ENCODE measurements at places on chromosomes 7 and 10.

DNA sequence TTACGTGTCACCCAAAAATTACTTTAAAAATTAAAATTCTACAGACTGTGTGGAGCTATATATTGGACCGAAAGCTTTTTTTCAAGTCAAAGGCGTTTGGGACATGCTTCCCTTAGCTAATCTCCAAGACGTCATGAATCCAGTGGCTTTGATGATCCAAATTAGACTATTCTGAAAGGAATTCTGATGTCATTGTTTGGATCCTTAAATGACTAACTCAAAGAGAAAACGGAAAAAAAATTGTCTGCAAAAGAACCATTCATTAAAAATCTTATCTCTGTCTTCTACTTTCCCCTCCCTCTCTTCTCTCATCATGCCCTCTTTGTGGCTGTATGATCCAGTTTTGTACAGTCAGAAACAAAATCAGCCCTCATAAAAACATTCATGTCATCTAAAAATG lies 161.8 kb downstream of the ETV1 start:
- no peak for DNase-seq

DNA sequence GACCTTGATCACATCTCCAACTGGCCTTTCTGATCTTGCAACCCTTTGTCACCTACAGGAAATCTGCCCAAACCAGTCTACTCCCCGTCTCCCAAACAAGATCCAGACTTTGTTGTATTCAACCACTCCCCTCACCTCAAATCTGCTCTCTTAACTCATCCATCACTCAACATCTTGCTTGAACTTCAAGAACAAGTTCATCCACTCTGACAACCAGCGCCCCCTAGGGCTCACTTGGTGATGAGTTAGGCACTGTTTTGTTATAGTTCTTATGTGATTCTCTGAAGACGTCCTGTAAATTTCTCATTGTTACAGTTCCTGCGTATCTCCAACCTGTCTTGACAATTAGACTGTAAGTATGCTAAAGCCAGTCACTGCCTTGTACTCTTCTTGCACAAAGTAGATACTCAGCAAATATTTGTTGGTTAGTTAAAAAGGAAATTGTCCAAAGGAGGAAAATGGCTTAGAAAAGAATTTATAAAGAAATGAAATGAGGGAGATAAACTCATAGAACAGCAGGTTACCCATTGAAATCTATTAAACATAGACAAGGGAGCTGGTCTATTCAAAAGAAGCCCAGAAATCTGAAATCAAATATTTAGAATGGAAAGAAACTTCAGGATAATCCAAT lies 5.3 kb downstream of the FRMD4A start:
- peak; percentile 11 for DNase-seq

DNA sequence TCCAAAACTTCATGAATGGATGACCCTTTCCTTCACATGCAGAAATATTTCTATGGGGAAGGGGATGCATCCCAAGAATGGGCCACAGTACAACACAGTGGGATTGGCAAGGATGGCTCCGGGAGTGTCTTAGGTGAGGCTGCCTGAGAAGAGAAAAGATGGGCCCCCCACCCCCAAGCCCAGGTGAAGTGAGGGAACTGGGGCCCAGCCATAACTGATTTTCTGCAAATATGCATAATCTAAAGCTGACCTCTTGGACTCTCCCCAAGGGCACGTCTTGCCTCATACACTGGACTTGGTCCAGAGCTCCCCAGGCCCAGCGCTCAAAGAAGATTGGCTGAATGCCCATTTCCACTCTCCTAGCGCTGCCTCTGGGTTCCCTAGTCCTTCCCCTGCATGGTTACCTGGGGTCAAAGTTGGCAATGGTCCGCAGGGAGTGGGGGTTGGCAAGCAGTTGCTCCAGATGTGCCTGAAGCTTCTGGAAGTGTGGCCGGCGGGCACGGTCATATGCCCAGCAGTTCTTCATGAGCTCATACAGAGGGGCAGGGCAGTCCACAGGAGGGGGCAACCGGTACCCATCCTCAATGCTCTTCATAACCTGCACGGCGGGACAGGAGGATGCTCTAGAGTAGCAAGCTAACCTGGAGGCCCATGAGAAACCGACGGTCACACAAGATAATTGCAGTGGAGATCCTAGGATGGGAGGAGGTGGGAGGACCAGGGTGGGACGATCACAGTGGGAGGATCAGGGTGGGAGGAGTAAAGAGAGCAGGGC lies 12.3 kb downstream of the ZYX start:
- no peak for DNase-seq

GRCh38 chr7:98668255-98668654 lies 51.2 kb downstream of the NPTX2 start:
- peak; percentile 23 for DNase-seq

DNA sequence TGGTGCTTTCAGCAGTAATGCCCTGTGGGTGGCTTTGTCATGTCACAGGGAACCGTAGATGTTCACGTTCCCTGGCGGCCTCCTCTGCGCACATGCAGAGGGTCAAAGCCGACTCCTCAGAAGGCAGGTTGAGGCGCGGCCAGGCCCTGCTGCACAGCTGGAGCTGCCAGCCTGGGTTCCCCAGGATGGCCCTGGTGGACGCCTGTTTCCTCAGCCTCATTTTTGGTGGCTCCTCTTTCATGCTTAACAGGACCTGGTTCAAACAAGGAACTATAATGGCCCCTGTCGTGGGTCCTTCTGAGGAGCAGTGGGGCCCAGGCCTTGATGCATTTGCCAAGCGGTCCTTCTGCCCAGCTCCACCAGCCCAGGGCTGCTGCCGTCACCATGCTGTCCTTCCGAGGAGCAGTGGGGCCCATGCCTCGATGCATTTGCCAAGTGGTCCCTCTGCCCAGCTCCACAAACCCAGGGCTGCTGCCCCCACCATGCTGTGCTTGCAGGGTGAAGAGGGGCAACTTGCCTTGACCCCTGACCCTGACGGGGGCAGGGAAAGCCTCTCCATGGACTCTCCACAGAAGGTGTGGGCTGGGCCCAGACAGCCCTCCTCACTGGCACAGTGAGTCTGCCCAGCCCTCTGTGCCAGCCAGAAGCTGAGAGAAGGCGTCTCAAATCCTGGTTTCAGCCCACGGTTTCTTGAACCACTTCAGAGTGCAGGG lies 338.2 kb downstream of the TCERG1L start:
- no peak for DNase-seq

DNA sequence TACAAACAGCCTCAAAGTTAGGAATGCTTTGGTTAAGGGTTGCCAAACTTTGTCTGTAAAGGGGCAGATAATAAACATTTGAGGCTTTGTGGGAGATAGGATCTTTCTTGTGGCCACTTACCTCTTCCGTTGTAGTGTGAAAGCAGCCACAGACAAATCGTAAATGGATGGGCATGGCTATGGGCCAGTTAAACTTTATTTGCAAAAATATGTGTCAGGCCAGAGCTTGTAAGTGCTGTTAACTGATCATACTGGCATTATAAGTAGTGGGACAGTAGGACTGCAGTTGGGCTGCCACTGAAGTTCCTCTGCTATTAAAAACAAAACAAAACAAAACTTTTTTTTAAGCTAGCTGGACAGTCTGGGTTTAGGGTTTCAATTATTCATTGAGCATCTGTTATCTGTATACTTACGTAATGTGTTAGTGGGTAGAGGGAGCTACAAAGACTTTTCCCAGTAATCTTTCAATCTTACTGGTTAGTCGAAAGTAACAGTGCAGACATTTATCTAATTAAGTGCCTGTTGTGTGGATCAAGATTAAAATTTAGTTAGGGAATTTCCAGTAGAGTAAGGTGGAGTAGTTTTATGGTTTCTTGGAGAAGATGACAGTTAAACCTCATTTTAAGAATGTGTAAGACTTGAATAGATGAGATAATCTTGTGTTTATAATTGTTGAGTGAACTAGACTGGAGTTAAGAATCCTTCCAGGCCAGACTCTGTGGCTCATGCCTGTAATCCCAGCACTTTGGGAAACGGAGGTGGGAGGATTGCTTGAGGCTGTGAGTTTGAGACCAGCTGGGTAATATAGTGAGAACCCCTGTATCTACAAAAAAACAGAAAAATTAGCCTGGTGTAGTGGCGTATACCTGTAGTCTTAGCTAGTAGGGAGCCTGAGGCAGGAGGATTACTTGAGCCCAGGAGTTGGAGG lies 100.1 kb downstream of the BTRC start:
- DNase-seq, result no peak

DNA sequence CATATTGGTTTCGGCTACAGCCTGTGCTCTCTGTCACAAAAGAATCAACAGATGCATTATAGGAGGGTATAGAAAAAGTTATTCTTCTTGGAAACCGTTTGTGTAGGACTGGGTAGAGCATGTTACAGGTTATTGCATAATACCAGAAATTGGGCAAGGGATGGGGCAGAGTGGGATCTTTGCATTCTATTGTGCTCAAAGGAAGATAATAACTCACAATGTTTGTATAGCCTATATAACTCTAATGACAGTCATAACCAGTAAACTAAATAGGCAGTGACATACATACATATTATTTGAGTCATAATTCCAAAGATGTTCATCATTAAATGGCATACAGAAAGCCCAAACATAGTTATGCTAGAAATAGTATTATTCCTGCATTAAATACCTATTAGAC lies 179.7 kb downstream of the XPNPEP1 start:
- DNase-seq, result no peak

DNA sequence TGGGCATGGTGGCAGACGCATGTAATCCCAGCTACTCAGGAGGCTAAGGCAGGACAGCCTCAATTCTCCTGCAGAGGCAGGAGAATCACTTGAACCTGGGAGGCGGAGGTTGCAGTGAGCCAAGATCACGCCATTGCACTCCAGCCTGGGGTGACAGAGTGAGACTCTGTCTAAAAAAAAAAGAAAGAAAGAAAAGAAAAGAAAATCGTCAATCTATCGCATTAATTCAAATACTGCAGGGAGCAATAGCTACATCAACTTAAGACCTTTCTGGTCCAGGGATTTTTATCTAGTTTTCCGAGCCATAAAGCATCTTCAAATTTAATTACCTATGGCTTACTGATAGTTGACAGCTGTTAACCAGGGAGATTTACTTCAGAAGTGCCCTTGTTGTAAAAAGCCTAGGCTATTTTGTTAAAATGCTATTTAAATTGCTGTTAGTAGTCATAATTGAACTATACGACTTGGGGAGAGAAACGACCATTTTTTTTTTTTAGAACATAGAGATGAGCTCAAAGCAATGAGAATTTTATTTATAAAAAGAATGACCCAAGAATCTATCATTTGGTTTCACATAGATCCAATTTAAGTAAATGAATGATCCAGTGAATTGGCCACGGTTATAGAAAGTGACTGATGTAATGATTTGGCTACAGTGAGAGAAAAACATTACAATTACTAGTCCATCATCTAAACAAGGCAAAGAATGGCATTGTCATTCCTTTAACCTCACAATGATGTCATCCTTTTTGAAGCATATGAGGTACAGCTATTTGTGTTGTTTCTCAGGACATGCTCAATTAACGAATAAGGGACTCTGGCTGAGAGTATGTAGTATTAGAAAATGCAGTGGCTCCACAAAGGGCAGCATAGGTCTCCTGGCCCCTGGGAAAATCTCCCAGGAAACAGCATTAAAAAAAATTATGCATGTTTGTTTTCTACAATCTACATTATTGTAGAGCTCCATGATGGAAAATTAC lies 85.3 kb downstream of the SEMA3C start:
- DNase-seq, result no peak

GRCh38 chr7:91636129-91636724 lies 244.3 kb downstream of the MTERF1 start:
- peak; percentile 35 for DNase-seq

DNA sequence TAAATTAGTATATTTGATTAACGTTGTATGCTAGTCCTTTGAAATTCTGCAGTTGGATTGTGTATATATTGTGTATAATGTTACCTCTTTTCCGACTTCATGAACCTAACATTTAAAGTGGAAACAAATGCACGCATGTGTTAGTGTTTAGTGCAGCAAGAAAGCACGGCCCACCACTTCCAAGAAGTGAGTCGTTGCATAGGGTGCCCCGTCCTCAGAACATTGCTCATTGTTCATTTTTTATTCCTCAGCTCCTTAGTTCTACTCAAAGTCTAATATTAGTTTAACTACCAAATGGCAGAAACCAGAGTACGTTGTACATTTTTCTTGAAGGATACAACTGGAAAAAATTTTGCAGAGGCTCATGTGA lies 407.6 kb downstream of the AUTS2 start:
- DNase-seq, result no peak

DNA sequence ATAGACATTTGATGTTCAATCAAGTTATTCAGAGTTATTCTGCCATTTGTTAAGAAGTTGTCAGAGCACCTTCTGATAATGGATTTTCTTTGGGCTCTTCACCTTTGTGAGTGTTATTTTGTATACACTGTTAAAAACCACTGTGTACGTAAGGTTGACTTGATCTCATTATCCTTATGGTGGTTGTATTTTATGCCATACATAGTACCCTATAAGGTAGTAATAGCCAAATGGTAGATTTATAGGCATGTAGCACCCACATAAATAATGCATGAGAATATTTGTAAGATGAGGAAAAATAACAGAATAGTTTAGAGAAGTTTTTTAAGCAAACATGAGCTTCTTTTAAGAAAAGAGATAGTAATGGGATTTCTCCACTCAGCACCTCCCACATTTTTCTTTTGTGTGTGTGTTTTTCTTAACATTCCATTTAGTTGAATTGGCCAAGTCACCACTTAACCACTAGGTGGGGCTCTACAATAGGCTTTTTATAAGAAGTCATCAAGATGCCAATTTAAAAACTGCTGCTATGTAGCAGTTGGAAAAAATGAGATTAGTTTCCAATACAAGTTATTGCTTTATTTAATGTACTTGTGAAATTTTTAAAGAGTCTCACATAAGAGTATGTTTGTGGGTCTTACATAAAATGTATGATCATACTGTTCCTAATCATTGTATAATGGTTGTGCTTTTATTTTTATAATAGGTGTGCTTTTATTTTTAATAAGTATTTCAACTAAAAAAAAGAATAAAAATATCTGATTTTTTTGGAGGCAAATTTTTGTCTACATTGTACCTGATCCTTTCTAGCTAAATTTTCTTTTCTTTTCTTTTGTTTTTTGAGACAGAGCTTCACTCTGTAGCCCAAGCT lies 41.1 kb upstream of the STMP1 start:
- DNase-seq, result peak; percentile 58

DNA sequence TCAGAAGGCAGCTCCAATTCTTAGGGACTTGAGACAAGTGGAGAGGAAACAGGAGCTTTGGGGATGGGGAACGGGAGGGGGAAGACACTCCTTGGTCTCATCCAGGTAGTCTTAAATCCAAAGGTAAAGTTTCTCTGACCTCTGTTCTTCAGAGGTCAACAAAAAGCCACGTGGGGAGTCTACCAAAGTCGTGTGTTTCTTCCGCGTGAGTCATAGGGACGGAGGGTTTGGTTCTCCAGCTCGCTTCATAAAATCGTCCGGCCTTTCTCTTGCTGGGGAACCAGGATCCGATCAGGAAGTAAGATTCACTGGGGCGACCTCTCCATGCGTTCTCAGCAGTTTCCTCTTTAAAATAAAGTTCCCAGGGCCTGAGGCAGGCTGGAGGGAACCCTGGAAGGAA lies 275.7 kb downstream of the TCERG1L start:
- no peak for DNase-seq

- no peak for DNase-seq
Measured at GRCh38 chr7:84102213-84102612, 92.4 kb downstream of the SEMA3A start.

DNA sequence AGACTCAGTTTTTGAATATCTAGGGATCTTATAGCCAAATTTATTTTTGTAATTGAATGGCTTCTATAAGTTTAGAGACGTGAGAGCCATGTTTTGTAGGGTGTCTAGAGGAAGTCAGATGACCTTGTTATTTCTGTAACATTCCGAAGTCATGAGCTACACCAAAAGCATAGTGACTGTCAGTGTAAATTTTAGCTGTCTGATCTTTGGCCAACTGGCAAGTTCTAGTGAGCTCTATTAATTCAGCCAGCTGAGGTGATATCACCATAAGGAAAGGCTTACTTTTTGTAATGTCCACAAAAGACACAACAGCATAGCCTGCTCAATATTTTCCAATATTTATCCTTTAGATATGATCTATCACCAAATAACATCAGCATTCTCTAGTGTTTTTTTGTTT lies 9.9 kb upstream of the NT5C3A start:
- DNase-seq, result no peak

All from neuronal stem cell (in vitro differentiated cells).